ENCODE measurements at places on chromosomes 7 and 10. TPM values are rescaled to one million over a fixed set of nuclear protein-coding genes. Genes with fewer than 3 reads are reported as not detected.

- no peak for DNase-seq
Measured at GRCh38 chr7:729140-730000, 2.3 kb upstream of the PRKAR1B start.

DNA sequence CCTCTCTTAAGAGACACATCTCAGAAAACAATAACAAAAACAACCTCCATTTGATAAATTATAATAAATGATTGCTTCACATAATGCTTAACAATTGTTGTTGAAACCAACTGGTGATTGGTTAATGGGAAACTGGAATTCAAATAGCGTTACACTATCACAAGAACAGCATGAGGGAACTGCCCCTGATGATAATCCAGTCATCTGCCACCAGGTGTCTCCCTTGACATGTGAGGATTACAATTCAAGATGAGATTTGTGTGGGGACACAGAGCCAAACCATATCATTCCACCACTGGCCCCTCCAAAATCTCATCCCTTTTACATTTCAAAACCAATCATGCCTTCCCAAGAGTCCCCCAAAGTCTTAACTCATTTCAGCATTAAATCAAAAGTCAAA is 375.9 kb downstream of the BMPER start:
- DNase-seq = no peak

- no peak for DNase-seq
Measured at GRCh38 chr7:55110993-55111361, 92.2 kb downstream of the EGFR start.

- peak; percentile 72 for DNase-seq
Measured at GRCh38 chr10:21989453-21990154, 13.9 kb downstream of the DNAJC1 start.

GRCh38 chr7:127838816-127839415 is 186.9 kb downstream of the SND1 start:
- DNase-seq = no peak

- no peak for DNase-seq
Measured at GRCh38 chr10:127565583-127565982, 16.5 kb downstream of the NPS start.

- DNase-seq = peak; percentile 57
Measured at GRCh38 chr10:100969187-100970075, at the start of gene SEMA4G. Gene SEMA4G, plus strand, starts transcription at chr10:100969504. Its CDS starts 3,409 bp downstream, at chr10:100972913.

- no peak for DNase-seq
Measured at GRCh38 chr7:128155100-128155740, 85.9 kb upstream of the LEP start.

DNA sequence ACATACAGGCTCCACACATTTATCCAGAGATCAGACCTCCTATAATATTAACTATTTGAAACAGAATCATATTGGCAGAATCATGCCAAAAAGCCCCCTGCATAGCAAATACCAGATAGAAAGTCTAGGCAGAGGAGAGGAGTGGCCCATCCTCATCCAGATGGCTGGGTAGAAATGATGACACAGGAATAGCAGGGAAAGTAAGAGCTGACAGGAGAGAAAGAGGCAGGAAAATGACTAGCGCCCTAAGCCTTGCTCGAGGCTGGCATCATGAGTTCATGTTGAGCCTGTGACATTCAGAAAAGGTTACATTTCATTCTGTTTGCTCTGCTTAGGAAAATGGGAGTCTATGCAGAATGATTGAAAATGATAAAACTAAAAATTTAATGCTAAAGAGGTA is 27.6 kb downstream of the WIPF3 start:
- no peak for DNase-seq

DNA sequence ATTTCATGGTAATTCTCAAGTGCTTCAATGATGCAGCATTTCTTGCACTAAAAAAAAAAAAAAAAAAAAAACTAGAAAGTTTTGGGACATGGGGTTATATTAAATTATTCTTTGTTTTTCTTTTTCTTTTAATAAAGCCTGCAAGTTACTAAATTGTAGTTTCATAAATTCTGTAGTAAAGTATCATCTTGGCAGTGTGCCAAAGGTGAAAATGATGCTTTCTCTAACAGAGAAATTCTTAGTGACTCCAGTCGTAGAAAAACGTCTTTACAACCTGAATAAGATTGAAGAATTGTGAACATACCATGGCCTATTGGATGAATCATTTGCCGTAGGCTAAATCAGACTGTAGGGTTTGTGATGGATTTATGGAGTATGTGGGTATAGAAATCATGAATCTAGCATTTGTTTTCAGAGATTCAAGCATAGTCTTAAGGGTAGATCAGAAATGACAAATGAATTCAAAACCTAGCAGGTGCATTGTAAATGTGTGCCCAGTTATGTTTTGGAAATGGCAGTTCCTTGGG is 27.1 kb downstream of the RBM17 start:
- DNase-seq = no peak

- DNase-seq = no peak
Measured at GRCh38 chr10:132481690-132482089, 55.9 kb upstream of the INPP5A start.

GRCh38 chr7:106848851-106849442 is 16.1 kb upstream of the PIK3CG start:
- DNase-seq = no peak

DNA sequence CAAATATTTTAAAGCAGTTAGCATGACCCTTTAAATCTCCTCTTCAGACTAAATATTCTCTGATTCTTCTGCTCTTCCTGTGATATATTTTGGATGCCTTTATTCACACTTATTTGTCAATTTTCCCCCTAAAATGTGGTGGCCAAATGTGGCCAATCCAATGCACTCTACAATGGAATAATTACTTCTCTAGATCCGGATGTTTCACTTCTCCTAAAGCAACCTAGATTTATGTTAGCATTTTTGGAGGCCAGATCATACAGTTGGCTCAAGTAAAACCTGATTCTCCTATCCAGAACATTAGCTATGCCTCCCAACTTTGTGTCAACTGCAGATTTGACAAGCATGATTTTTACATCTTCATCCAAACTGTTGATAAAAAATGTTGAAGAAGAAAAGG is 153.7 kb downstream of the CREB5 start:
- DNase-seq = no peak

DNA sequence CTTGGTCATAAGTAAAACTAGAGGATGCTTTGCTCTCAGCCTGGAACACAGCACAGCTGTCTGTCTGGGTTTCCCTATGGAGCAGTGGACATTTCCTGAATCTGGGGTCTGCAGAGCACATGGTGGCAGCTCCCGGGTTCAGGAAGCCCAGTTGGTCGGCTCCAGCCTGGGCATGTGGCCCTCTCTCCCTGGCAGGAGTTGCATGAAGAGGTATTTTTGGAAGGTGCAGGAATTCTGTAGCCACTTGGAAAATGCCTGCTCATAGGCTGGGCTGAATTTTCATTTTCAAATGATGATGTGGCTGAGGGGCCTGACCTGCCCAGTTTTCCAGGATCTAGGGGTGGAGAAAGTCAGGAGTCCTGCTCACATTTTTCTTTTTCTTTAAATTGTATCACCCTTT is 6.7 kb upstream of the TPST1 start:
- DNase-seq = no peak

DNA sequence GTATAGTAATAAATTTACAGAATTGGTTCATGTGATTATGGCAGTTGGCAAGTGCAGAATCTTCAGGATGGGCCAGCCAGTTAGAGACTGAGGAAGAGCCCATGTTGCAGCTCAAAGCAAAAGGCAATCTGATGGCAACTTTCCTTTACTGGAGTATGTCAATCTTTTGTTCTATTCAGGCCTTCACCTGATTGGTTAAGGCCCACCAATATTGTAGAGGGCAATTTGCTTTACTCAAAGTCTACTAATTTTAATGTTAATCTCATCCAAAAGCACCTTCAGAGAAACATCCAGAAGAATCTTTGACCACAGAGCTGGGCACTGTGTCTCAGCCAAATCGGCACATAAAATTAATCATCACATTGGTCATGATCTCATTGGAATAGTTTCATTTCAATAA is 20.0 kb upstream of the POM121L12 start:
- DNase-seq = no peak

GRCh38 chr10:77666821-77667220 is 29.2 kb upstream of the KCNMA1 start:
- DNase-seq = no peak

The HYAL4 gene
- not detected for total RNA-seq

The TAS2R4 gene
- total RNA-seq = 0.31 TPM

The PAPOLB gene
- total RNA-seq = 0.28 TPM

The ARHGEF35 gene
- total RNA-seq = 1.7 TPM

The RAPGEF5 gene
- total RNA-seq = 32.5 TPM

The SLC13A1 gene
- not detected for total RNA-seq

The SH3PXD2A gene
- 18.2 TPM for total RNA-seq

The CLEC2L gene
- total RNA-seq = not detected
